ENCODE measurements at places on chromosomes 7 and 10.

DNA sequence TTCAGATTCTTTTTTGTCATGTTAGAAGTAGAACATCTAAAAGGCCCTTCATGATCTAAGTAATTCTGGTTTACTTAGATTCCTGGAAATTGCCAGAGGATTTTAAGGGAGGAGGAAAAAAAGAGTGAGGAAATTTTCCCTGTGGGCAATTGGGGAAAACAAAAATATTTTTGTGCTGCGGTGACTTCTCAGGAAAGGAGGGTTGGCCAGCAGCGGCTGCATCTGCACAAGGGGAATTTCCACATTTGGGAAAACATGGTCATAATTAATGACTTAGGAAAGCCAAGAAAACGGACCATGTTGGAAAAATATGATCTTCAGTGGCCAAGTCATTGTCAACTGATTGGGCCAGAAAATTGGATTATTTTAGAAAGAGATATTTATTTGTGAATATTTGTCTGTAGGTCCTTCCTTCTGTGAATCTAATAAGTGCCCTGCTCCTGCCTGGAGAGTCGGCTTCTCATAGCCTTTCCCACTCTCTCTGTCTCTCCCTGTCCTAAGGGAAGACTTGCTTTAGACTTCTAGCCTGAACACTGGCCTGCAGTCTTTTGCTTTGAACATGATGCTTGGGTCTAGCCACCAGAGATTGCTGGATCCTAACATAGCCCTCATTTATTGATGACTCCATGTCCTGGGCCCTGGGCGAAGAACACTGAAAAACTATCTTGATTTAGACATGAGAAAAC is 124.2 kb upstream of the MKLN1 start:
- H3K27ac ChIP-seq = no peak overlapping the region
- H3K36me3 ChIP-seq = no peaks in the 10 kb centered on the region
- H3K27me3 ChIP-seq = no peaks in the 10 kb centered on the region
- no peak for DNase-seq

GRCh38 chr10:106819490-106819889 is 345.0 kb downstream of the SORCS1 start:
- no peaks in the 10 kb centered on the region for H3K27me3 ChIP-seq
- no peaks in the 10 kb centered on the region for H3K36me3 ChIP-seq
- no peak overlapping the region for H3K27ac ChIP-seq
- no peak for DNase-seq

- H3K27ac ChIP-seq = no peak overlapping the region
- no peak for DNase-seq
- H3K4me1 ChIP-seq = no peaks in the 10 kb centered on the region
- no peak overlapping the region for H3K4me3 ChIP-seq
- no peaks in the 10 kb centered on the region for H3K36me3 ChIP-seq
These were observed 379.6 kb downstream of the TNS3 start for GRCh38 chr7:47202146-47202783.

DNA sequence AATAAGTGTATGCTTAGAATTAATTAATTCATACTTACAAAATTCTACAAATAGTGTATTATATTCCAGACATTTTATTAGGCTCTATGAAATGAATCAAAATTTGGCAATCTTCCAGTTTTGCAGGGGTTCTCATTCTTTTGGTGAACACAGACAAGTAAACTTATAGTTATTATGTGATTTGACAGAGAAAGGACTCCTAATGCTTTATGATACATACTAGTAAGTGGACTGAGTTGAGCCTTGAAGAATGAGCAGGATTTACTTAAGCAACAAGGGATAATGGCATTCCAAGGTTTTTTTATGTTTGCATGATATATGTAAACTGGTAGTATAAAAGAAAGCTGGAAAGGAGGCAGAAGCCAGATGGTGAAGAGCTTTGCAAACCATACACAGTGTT is 145.7 kb upstream of the FERD3L start:
- H3K27me3 ChIP-seq = no peaks in the 10 kb centered on the region
- no peak for DNase-seq
- H3K4me3 ChIP-seq = no peak overlapping the region
- no peaks in the 10 kb centered on the region for H3K36me3 ChIP-seq

- H3K4me3 ChIP-seq = no peak overlapping the region
- H3K27ac ChIP-seq = no peak overlapping the region
- H3K36me3 ChIP-seq = peaks cover 67% of the 10 kb centered on the region
- no peaks in the 10 kb centered on the region for H3K27me3 ChIP-seq
These were observed 53.9 kb downstream of the SHH start for GRCh38 chr7:155758348-155758747.

GRCh38 chr7:104153287-104153686 is 54.5 kb downstream of the ORC5 start:
- DNase-seq = no peak
- peaks cover 3% of the 10 kb centered on the region for H3K36me3 ChIP-seq

GRCh38 chr7:90538405-90538804 is 57.7 kb upstream of the CDK14 start:
- DNase-seq = no peak
- no peaks in the 10 kb centered on the region for H3K4me1 ChIP-seq
- no peaks in the 10 kb centered on the region for H3K36me3 ChIP-seq
- H3K27ac ChIP-seq = no peak overlapping the region

GRCh38 chr7:2837496-2837895 is 6.6 kb downstream of the GNA12 start:
- DNase-seq = no peak
- H3K27me3 ChIP-seq = no peaks in the 10 kb centered on the region
- H3K4me3 ChIP-seq = no peak overlapping the region
- peaks cover 36% of the 10 kb centered on the region for H3K4me1 ChIP-seq

DNA sequence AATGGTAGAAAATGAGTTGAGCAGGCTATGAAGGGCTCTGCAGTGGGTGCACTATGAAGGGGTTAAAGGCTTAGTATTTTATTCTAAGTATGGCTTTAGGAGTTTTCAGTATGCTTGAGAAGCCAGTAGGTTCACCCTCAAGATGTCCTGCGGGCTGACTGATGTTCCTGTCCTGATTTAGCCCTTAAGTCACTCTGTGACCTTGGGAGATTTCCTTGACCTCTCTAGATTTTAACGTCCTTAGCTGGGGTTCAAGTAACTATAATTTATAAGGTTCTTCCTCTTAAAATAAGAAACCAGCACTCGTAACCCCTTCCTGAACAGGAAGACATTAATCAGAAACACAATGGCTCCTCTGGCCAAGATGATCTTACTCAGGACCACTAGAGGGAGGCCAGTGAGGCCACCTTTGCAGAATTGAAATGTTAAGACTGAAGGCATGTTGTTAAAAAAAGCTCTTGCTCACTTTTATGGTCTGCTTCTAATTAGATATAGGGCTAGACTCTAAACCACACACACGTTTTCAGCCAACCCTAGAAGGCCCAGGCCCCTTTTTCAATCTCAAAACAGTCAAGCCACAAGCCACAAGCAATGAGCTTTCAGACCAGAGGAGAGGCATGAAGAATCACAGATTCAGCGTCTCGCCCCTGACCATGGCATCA is 41.9 kb downstream of the CDK1 start:
- H3K4me1 ChIP-seq = no peaks in the 10 kb centered on the region
- no peak overlapping the region for H3K4me3 ChIP-seq
- H3K36me3 ChIP-seq = no peaks in the 10 kb centered on the region
- DNase-seq = no peak
- no peak overlapping the region for H3K27ac ChIP-seq
- H3K27me3 ChIP-seq = peaks cover 10% of the 10 kb centered on the region

DNA sequence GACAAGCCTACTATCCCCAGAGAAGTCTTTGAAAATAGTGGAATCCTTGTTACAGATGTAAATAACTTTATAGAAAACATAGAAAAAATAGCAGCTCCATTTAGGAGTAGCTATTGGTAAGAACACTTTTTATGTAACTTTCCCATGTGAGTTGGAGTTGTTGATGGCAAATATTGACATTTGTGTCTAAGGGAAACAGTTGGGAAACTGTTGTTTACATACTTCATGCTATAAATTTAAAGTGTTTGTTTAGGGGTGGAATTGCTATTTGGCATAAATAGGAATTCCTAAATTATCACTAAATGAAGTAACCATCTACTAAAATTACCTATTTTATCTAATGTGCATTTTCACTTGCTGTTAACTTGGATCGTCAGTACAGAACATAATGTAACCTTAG is 50.7 kb downstream of the GDI2 start:
- peaks cover 68% of the 10 kb centered on the region for H3K36me3 ChIP-seq
- H3K27ac ChIP-seq = no peak overlapping the region
- no peaks in the 10 kb centered on the region for H3K27me3 ChIP-seq

GRCh38 chr10:12121673-12122072 is 7.8 kb upstream of the SEC61A2 start:
- H3K27me3 ChIP-seq = no peaks in the 10 kb centered on the region
- DNase-seq = no peak
- no peak overlapping the region for H3K4me3 ChIP-seq
- H3K4me1 ChIP-seq = peaks cover 28% of the 10 kb centered on the region
- H3K27ac ChIP-seq = peak overlapping the region; percentile 42
- H3K36me3 ChIP-seq = peaks cover 42% of the 10 kb centered on the region

DNA sequence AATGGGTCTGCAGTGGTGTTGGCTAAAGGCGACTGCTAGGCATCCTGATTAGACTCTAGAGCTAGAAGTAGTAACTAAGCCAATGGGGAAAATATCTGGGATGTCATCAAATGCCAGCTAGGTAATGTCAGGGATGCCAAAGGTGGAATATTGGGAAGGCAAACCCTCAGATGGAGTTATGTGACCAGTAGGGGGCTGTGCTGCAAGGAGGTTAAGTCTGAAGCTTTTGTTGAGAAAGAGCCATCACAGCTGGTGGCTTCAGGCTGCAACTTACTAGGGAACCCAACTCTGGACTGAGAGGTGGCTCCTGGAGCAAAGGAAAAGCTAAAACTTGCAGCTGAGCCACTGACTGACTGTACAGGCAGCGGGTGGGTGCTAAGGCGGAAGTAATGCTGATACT is 576.9 kb upstream of the GHITM start:
- no peaks in the 10 kb centered on the region for H3K4me1 ChIP-seq
- H3K27ac ChIP-seq = no peak overlapping the region
- no peaks in the 10 kb centered on the region for H3K36me3 ChIP-seq
- no peak overlapping the region for H3K4me3 ChIP-seq
- H3K27me3 ChIP-seq = no peaks in the 10 kb centered on the region
- DNase-seq = no peak

GRCh38 chr10:18684416-18684815 is 25.2 kb downstream of the ARL5B start:
- H3K27ac ChIP-seq = no peak overlapping the region
- peaks cover 17% of the 10 kb centered on the region for H3K36me3 ChIP-seq
- H3K4me3 ChIP-seq = no peak overlapping the region
- DNase-seq = no peak
- peaks cover 15% of the 10 kb centered on the region for H3K4me1 ChIP-seq

DNA sequence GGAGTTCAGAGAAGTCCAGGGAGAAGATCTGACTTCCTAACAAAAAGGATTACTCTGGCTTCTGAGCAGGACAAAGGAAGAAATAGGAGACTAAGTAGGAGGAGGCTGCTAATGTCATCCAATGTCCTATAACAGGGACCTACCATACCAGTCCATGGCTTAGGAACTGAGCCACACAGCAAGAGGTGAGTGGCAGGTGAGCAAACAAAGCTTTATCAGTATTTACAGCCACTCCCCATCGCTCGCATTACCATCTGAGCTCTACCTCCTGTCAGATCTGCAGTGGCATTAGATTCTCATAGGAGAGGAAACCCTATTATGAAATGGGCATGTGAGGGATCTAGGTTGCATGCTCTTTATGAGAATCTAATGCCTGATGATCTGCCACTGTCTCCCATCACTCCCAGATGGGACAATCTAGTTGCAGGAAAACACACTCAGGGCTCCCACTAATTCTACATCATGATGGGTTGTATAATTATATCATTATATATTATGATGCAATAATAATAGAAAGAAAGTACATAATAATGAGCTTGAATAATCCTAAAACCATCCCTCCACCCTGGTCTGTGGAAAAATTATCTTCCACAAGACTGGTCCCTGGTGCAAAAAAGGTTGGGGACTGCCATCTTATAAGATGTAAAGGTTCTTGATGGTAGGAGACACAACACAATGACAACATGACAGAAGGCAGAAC is 487.4 kb downstream of the PLXDC2 start:
- no peak overlapping the region for H3K4me3 ChIP-seq
- no peak overlapping the region for H3K27ac ChIP-seq
- H3K4me1 ChIP-seq = no peaks in the 10 kb centered on the region
- no peak for DNase-seq
- H3K36me3 ChIP-seq = no peaks in the 10 kb centered on the region
- no peaks in the 10 kb centered on the region for H3K27me3 ChIP-seq

GRCh38 chr7:70210936-70211310 is 612.6 kb downstream of the AUTS2 start:
- H3K36me3 ChIP-seq = no peaks in the 10 kb centered on the region
- H3K4me1 ChIP-seq = no peaks in the 10 kb centered on the region
- H3K27ac ChIP-seq = no peak overlapping the region
- H3K27me3 ChIP-seq = no peaks in the 10 kb centered on the region
